CD4-positive, alpha-beta T cell treated with Interleukin-4 for 4 hours (primary cell): ENCODE measurements at places on chromosomes 12 and 14.
A peak's percentile ranks its signal among the peaks of the same experiment; 100 is the strongest.

GRCh38 chr14:52563120-52563519 lies 10.5 kb downstream of the GPR137C start:
- DNase-seq = no peak

GRCh38 chr14:66072190-66073084 lies 413.7 kb upstream of the CCDC196 start:
- no peak for DNase-seq

DNA sequence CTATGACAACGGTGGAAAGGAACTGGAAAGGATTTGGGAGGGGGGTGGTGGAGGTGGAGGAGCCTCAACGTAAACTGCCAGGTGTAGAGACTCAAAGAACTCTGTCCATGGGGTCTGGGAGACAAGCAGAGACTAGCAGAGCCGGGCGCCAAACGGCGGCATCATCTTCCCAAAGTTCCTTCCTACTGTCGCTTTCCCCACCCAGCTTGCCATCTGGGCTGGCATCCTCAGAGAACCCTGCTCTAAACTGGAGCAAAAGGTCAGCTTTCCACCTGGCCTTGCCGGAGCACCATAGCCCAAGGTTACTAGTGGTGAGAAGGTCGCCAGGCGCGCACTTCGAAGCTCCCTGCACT lies 4.0 kb upstream of the IRF2BPL start:
- no peak for DNase-seq

DNA sequence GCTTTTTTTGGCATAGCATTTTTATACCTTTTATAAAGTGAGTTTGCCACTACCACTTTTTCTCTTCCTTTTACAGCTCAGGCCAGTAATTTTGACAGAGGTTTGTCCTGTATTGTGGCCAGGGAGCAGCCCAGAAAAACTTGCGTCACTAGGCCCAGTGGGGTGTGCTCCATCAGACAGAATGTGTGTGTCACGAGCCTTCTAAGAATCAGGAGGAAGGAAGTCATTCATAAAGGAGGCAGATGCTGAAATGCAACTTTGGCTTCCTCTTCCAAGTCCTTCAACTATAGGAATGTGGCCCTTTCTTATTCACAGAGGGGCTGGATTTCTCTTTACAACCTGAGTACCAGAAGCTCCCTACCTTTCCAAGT lies 10.1 kb upstream of the RAB35 start:
- no peak for DNase-seq

GRCh38 chr14:40312296-40312695 lies 880.1 kb upstream of the FBXO33 start:
- no peak for DNase-seq

DNA sequence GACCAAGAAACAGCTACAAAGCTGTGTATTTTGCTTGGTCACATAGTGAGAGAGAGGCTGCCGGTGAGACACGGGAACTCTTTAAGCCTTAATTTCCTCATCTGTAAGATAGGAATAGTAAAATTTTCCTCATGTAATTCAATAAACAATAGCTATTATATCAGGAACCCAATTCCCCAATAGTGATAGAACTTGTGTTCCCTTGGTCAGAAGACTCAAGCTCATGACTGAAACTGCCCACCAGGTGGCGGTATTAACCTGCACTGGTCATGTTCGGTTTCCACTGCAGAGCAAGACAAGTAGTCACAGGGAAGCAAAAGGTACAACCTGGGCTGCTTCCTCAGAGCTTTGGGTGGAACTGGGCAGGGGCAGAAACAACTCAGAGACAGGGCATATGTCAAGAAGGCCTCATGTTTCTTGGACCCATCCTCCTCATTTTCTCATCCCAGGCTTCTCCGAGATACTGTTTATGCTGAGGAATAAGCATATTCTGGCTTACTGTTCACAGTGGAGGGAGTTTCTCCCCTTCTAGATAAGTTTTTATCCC lies 4.2 kb upstream of the AJUBA start:
- DNase-seq = peak; percentile 85

GRCh38 chr14:42854061-42854460 lies 1247.4 kb downstream of the LRFN5 start:
- no peak for DNase-seq

DNA sequence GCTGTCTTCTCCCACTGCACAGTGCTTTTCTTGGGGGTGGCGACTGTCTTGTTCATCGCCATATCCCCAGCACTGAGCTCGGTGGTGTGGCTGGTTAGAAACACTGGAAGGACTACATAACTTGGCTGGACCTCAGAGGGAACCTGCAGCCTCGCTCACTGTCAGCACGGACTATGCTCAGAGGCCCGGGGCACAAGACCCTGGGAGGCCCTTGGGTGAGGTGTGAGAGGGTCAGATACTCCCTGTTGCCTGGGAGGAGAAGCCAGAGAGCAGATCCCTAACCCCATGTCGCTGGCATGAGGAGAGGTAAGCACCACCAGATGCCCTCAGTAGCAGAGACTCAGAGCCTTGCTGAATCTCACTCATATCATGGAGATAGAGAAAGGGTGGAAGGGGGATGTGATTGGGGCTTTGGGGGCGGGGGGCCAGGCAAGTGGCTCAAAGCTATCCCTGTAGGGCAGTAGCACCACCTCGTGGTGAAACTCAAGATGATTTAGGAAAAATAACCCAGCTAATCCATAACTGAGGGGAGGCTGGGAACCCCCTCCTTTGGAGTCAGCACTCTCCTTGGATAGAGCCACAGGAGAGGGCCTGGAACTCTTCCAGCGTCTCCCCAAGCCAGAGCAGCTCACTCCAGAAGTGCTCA lies 18.7 kb upstream of the HDAC7 start:
- peak; percentile 44 for DNase-seq

DNA sequence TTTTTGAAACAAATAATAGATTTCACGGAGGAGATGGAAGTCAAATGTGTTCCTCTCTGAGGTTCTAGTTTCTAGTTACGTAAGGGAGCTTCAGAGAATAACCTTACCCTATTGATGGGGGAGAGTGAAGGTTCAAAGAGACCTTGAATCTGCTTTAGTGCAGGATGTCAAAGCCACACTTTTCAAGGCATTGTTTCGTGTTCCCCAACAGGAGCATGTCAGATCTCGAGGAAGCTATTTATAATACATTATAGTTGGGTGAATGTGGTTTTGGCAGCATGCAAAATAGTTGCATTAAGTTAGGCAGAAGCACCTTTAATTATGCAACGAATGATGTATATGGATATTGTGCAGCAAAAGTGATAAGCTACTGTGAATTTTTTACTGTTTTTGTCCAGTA lies 614.9 kb downstream of the SLC16A7 start:
- no peak for DNase-seq

- no peak for DNase-seq
These were observed 348.4 kb downstream of the BCAT1 start for GRCh38 chr12:24600551-24600950.

- DNase-seq = no peak
These were observed 142.8 kb downstream of the BTG1 start for GRCh38 chr12:92002673-92003382.

- DNase-seq = no peak
These were observed 41.4 kb downstream of the PTPRQ start for GRCh38 chr12:80485222-80485987.

- no peak for DNase-seq
These were observed 138.2 kb upstream of the LHX5 start for GRCh38 chr12:113609692-113610469.

- DNase-seq = no peak
These were observed 466.5 kb downstream of the APAF1 start for GRCh38 chr12:99111600-99111999.

DNA sequence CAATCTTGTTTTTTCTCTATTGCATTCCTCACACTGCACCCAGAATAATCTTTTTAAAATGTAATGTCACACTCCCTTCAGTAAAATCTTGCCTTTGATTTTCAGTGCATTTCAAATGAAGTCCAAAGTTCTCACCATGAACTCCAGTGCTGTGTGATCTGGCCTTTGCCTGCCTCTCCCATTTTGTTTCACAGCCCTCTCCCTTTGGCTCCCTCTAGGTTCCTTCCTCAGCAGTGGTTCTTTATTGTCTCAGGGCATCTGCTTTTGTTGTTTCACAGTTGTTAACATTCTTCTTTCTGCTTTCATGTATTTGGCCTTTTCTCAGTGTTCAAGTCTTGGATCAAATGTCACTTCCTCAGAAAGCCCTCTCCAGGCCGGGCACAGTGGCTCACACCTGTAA lies 84.5 kb upstream of the AMN1 start:
- no peak for DNase-seq

GRCh38 chr14:56902385-56902784 lies 92.1 kb upstream of the OTX2 start:
- no peak for DNase-seq

DNA sequence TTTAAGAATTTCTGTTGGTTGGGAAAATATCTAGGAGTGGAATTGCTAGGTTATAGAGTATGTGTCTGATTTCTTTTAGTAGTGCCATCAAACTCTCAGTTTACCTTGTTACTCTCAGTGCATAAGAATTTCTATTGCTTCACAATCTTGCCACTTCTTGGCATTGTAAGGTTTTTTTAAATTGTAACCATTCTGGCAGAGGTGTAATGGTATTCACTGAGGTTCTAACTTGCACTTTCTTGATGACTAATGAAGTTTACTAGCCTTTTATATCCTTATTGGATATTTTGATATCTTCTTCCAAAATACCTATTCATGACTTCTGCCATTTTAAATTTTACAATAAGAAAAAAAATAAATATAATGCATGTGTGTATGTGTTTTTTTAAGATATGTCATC lies 478.0 kb downstream of the NAV3 start:
- no peak for DNase-seq

DNA sequence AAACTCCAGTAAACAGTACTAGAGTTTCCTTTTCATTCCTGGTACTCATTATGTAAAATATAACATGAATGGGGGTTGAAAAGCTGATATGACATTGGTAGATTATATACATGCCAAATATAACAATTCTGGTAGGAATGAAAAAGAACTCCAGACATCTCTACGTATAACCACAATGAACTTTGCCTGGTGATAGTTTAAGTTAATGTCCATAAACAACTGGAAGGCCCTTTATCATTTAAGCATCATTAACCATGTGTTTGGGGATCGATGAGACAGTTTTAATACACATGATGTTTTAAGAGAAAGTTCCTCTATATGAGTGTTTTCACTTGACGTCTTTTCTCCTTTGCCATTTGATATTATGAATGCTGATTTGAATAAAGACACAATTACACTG lies 5.8 kb downstream of the PTGER2 start:
- no peak for DNase-seq
